ENCODE measurements at places on chromosomes 4 and X.
A peak's percentile ranks its signal among the peaks of the same experiment; 100 is the strongest.

- DNase-seq, result peak; percentile 20
These were observed 7.3 kb upstream of the CCNI start for GRCh38 chr4:77082886-77083608.

DNA sequence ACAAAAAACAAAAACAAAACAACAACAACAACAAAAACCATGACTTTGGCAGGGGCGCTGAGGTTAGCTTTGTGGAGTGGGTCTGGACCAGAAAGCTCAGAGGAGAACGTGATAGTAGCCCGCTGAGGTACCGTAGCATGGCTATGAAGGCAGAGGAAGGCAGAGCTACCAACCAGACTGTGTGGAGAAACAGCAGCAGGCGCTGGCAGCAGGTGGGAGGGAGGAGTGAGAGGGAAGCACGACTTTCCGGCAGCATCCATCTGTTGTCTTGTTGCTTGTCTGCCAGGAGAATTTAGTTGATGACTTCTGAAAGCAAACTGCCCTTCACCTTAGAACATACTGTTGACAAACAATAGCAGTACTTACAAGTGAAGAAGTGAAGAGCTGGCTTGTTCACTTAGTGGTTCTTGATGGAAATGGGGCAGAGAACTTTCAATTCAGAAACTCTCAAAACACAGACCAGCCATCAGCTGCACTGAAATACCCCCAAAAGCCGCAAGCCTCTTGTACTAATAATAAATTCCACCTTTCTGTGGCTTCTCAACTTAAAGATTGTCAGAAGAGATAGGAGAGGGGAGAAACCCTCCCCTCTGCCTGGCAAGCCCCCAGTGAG lies 447.2 kb downstream of the SLITRK2 start:
- DNase-seq, result no peak

DNA sequence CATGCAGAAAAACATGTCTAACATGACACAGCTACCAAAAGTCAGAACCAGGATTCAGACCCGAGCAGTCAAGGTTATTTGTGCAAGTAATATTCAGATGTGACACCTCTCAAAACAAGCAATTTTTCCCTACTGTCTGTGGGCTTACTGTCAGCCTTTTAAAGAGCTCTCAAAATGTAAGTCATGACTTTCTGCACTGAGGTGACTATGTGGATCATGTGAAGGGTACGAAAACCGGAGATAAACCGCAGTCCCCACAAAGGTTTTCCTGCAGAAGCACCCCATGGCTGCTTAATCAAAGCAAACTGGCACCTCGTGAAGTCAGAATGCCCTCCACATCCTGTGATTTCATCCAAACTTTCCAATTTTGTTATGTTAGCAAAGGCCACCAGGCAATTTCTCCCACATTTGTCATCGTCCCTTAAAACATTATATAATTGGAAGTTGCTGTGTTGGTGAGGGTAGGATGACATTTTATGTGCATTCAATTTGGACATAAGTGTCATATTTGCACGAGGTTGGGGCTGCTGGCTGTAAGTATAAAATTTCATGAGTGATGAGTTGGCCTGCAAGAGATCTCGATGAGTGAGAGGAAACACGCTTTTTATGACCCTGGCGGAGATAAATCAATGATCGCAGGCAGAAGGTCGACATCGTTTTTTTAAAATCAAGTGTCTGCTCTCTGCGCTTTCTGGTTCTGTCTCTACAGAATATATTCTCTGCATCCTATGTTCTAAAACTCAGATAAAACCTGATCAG lies 161.2 kb downstream of the STK32B start:
- no peak for DNase-seq

GRCh38 chrX:111779582-111779981 lies 96.4 kb upstream of the TRPC5OS start:
- peak; percentile 3 for DNase-seq

DNA sequence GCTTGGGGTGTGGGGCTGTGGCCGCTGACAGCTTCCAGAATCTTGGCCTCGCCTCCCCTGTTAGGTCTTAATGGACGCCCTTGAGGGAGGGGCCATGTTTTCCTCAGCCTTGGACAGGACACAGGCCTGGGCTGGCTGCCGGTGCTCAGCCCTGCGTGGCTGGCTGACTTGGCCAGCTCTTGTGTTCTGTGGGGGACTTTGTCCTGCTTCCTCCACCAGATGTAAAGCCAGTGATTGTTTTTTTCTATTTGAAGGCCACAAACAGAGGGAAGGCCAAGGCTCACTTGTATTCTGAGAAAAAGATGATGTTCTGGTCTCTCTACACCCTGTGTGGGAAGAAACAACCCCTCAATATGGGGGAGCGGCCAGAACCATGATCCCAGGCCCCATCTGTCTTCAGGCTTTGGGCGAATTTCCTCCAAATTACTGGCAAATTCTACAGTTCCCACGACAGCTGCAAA lies 71.3 kb downstream of the HTRA3 start:
- DNase-seq, result no peak

- no peak for DNase-seq
These were observed 216.8 kb upstream of the PSAPL1 start for GRCh38 chr4:7651461-7651921.

DNA sequence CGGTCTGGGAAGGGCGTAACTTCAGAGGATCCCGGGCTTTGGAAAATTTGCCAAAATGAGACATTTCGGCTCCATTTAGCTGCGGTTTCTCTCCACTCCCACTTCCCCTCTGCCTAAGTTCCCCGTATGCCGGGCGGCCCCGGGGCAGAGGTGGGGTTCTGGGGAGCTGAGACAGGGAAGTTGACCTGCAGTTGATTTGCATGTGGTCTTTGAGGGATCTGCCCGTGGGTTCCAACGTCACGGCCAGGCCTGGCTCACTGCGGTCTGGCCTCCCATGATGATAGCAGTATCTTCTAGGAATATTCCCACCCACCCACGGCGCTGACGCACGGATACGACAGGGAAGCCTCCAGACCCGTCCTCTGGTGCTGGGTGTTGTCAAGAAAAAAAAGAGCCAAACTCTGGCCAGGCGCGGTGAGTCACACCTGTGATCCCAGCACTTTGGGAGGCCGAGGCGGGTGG lies 27.3 kb upstream of the CRLF2 start:
- no peak for DNase-seq

GRCh38 chrX:9871701-9872268 lies 85.6 kb downstream of the SHROOM2 start:
- no peak for DNase-seq

DNA sequence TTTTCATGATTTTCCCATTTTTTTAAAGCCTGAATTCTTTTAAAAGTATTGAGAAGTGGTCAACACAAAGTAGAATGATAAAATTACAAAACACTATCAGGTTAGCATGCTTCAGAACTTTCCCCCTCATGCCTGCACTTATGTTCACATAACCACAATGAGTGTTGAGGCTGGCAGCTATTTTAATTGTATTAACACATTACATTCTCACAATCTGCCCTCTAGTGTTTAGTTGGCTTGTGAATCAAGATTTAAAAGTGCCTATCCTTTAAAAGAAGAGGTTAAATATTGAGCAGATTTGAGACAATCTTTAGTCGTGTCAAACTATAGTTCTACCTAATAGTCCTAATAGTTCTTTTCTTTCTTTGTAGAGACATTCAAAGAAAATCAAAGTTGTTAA lies 93.6 kb upstream of the NAP1L5 start:
- peak; percentile 5 for DNase-seq

DNA sequence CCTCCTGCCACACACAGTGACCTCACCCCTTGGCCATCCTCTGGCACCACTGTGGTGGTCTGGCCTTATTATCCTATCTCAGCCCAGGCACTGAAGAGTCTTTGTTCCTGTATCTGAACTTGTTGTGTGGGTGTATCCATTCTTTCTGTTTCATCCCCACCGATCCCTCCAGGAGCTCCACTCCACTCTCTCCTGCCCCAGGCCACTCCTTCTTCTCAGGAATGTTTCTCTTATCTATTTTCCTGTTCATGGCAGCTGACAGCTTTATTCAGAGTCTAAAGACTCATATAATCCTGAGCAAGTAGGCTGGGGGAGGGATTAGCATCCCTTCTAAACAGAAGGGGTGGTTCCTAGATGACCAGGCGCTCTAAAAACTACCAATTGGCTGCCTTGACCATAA lies 150.0 kb downstream of the ANAPC10 start:
- DNase-seq, result no peak

GRCh38 chr4:97185233-97185632 lies 958.0 kb downstream of the STPG2 start:
- peak; percentile 6 for DNase-seq

GRCh38 chr4:23993373-23993772 lies 103.5 kb upstream of the PPARGC1A start:
- no peak for DNase-seq

- DNase-seq, result peak; percentile 73
These were observed 1511.0 kb upstream of the ADGRL3 start for GRCh38 chr4:59689149-59689548.

DNA sequence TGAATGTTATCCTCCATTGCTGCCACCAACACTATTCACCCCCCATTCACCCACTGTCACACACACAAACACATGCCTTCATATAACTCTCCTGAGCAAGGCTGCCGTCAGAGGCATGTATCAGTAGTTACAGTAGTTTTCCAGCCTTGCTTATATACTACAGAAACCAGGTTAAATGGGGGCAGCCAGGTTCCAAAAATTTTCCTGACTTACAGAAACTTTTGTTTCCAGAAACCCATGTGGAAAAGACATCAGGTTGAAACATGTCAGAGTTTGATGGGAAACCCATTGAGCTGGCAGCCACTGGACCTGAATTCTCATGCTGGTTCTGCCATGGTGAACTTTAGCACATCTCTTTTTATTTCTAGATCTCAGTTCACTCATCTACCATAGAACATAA lies 64.0 kb downstream of the COX18 start:
- no peak for DNase-seq

Data from DMS53 (cell line).